ENCODE measurements at places on chromosomes 3 and 15.
A peak's percentile ranks its signal among the peaks of the same experiment; 100 is the strongest.

DNA sequence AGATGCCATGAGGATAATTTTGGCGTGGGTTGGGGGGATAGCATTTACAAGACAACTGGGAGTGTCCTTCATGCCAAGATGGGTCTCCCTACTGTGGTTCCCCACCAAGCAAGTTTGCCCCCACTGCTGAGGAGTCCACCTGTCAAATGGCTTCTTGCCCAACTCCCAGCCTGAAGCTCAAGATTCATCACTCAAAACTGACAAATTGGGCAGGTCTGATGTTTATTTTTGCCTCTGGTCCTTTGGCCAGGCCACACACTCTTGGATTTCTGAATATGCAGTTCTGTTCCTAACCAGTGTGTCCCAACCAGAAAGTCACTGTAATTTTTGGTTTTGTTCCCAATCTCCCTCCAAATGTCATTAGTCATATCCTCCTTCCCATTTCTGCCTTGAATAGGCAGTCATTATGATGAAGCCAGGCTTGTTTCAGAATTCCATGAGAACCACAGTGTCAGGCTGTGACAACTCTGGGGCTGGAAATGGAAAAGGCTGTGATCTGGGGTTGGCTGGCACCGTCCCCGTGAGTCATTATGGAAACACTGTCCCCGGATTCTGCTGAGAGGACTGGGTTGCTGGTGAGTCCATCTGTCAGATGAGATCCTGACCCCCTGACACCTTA lies 29.3 kb upstream of the MEF2A start:
- no peak for DNase-seq

- DNase-seq = no peak
Measured at GRCh38 chr15:95605098-95605497, 725.4 kb upstream of the NR2F2 start.

- DNase-seq = peak; percentile 41
Measured at GRCh38 chr3:125054449-125055329, 1.1 kb downstream of the HEG1 start.

DNA sequence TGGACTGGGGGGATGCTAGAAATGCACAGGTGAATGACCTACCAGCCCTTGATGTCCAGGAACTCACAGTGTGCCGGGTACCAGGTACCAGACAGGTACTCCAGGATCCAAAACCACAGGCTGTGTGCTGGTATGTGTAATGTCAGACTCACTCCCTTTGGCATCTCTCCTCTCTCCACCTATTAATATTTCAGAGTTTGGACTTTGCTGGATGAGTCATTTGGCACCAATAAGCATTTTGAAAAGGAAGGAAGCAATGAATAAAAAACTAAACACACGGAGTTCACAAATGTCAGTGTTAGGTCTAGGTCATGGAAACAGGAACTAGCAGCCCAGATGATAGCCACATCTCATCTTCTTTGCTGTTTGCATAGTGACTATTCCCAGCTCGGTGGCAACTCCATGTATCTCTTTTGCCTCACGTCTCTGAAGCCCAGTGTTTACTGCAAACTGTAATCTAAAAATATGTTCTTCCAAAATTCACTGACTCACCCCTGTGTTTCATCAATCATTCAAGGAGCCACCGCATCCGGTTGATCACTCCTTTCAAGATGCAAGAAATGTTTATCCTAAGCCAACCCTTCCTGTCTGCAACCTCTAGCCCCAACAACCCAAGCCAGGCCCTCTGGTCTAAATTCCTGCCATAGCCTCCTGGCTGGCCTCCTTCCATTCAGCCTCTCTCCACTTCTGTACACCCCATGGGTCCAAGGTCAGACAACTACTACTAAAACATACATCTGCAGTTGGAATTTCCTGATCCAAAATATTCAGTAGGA lies 8.4 kb downstream of the ITGB5 start:
- DNase-seq = peak; percentile 27

DNA sequence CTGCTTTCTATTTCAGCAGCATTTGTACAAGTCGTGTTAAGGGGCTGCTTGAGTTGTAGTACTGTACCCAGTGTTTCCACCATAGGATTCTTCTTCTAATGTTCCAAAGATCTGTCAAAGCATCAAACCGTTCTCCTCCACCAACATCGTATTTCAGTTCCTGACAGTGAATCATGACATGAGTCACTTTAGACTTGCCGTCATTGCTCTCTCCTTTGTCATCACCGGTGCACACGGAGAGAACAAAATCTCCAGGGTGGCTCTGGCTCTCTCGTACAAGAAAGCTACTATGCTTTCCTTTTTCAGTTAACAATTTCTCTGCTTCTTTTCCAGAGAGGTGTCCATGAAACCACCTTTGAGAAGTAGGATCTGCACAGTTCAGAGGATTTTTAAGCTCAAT lies 270.9 kb upstream of the CCDC54 start:
- no peak for DNase-seq

DNA sequence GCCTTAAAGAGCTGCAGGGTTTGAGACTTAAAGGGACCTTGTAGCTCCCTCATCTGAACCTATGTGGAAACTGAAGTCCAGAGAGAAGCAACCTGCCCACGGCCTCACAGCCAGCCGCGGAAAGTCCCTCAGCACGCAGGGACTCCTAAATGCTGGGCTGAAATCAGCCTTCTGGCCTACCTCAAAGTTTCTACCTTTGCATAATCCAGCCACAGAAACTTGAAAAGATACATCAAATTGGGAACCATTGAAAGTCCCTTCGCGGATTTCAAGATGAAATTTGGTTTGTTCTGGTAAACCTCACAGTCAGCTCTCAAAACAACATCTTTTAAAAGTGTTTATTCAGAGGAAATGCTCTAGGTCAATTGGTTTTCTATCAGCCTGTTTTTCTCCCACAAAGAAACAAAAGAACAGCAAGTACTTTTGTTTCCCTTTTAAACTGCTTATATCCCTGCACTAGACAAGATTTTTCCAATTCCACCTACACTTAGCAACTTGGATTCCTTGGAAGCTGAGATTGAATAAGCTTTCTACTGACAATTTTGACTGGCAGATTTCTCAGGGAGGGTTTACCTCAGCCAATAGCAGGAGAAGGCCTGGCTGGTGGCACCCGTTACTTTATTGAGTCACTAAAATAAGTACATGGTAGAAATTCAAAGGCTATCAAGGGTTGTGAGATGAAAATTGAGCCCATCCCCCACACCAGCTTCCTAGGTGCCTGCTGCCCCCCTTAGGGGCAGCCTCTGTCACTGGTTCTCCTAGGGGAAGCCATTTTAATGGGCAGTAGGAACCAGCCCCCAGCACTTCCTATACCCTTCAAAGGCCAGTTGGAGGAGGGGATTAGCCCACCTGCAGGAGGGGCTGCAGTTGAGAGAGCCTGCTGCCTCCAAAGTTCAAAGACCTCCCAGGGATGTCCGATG lies 171.2 kb downstream of the ADAMTS17 start:
- peak; percentile 48 for DNase-seq

DNA sequence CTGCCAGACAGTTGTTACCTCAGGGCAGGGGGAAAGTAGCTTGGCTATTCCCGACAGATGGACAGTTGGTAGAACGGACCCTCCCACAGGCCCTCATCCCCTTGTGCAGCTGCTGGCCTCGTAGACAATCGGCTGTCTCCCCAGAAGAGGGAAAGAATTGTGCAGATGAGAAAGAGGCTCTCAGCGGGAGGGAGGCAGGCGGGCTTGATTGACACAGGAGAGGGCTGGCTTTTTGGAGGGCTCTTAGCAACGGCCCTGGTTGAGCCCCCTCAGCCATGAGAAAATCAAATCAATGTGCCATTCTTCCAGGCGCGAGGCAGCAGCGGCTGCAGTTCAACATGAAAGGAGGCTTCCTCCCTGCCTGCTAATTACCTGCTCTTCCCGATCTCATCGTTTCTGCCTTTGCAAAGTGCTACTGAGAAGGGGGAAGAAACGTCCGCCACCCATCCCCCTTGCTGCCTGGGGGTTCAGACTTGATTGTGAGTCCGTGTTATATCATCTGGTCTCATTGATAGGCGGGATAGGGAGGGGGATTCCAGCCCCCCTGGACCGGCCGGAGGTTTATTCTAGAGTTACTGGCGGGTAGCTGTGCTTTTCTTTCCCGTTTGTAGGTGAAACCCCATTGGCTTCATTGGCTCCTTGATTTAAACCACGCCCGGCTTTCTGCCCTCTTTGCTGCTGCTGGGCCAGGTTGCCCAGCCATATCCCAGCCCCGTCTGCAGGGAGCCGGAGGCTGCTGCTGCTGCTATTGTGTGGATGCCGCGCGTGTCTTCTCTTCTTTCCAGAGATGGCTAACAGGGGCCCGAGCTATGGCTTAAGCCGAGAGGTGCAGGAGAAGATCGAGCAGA lies at the start of gene TAGLN3:
TSS of gene TAGLN3 (plus strand) at position 287 of the 848 bp plus-strand sequence. CDS start at position 788, 501 bp downstream.
- DNase-seq = no peak

GRCh38 chr3:189975391-189975990 lies 145.2 kb downstream of the P3H2 start:
- no peak for DNase-seq

- no peak for DNase-seq
Measured at GRCh38 chr3:13687517-13687943, 138.6 kb downstream of the FBLN2 start.

DNA sequence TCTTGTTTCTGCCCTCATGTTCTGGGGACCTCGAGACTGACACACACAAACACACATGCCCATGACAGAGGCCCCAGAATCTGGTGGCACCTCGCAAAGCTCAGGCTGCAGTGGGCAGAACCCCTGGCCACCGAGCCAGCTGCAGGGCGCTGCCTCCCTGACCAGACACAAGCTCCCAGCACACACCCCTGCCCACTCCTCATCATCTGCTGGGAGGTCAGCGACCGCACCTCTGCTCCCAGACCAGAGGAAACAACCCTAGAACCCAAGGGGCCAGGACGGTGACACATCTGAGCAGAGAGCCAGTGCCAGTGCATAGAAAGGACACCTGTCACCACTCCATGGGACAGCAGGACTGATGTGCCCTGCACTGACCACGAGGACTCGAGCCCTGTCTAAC lies 43.2 kb downstream of the HMCES start:
- no peak for DNase-seq

- DNase-seq = no peak
Measured at GRCh38 chr3:107629566-107629965, 106.8 kb downstream of the BBX start.

Data from activated T-cell treated with anti-CD3 and anti-CD28 coated beads, Interleukin-2, amount 50 U/mL, for 48 hours (primary cell).